ENCODE measurements at places on chromosomes 2 and 18. TPM values are rescaled to one million over a fixed set of nuclear protein-coding genes. Genes with fewer than 3 reads are reported as not detected.

GRCh38 chr2:187879491-187879890 is 325.3 kb upstream of the TFPI start:
- DNase-seq, result no peak

Gene G6PC2
- total RNA-seq, result not detected

DNA sequence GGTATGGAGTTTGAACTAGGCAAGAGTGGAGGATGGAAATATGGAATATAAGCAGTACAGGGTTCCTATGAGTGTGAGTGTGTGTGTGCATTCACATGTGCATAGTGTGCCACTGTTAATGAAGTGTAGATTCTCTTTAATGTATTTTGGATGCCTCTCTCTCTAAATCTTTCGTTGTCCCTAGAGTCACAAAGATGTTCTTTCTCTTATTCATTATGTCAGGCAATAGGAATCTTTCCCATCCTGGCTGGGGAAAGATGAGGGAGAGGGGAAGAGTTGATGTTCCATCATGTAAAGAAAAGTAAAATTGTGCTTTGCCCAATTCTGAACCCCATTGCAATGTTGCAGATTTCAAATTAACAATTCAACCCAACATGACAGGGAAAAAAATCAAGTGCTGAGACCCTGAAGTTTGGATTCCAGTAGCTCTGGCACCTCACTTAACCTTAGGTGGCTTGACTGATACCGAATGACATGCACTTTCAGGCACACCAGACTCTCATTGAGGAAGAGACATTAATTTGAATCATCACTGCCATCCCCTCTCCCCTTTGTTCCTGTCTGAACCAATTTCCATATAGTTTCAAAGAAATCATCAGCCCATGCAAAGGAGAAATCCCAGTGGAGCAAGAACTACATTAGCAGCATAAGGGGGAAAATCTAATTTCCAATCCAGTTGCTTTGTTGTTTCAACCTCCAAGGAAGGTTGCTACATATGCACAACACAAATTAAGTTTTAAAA is 28.0 kb downstream of the KLF7 start:
- DNase-seq, result no peak

DNA sequence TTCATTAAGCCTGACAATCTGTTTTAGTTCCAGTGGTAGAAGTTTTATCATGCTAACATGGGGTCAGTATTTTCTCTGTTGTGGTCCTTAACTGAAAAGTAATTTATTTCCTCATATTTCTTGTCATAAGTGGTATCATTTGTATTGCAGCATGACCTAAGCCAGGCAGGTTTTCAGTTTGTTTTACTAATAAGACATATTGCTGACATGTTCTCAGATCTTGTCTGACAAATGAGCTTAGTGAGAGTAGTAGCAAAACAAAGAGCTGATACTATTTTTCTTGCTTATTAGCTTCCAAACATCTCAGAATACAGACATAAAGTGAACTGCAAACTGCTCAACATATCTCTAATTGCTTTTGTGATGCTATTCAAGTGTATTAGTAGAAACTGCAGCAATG is 293.6 kb downstream of the DSEL start:
- no peak for DNase-seq

DNA sequence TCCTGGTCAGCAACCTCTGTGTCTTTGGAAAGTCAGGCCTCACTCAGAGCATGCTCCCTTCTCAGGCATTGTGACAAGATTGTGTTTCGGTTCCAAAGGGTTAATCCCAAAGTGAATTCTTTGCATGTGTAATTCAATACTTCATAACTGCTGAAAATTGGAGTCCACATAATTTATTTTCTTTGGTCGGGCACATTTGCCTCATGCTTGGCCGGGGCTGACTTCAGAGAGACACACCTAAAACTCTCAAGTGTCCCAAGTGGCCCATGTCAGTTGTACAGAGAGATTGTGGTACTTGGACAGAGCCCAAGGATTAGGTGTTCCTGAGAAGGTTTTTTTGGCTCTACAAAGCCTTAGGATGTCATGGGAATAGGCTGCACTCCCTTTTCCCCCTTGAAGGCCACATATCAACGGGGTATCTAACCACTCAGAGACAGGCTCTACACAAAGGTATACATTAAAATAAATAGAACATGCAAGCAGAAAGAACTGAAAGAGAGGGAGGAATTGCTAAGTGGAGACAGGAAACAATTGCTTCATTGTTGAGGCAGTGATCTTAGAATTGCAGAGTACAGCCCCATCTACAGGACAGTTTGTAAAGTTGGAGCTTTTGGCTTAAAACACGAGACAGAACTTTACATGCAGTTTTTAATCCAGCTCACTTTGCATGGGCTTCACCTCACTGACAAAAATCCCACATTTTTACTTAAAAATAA is 1232.3 kb upstream of the ZEB2 start:
- DNase-seq, result no peak

DNA sequence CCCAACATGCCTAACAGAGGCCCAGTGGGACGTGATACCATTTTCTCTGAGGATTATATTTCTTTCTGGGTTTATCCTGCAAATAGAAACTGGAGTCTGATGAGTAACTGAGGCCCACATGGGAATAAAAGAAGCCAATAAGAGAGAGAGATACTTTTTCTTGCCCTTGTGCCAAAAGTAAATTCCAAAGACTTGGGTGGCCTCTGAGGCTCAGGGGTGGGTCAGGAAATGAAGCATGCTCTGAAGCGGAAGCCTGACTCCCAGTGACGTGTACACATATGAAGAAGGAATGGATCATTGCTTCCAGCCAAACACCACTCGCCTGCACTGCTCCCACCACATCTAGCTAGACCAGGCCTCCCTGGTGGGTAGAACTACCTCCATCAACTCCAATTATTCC is 273.6 kb upstream of the NCKAP5 start:
- no peak for DNase-seq

- DNase-seq, result no peak
Observed at GRCh38 chr18:58947136-58947732, 82.6 kb downstream of the ZNF532 start.

DNA sequence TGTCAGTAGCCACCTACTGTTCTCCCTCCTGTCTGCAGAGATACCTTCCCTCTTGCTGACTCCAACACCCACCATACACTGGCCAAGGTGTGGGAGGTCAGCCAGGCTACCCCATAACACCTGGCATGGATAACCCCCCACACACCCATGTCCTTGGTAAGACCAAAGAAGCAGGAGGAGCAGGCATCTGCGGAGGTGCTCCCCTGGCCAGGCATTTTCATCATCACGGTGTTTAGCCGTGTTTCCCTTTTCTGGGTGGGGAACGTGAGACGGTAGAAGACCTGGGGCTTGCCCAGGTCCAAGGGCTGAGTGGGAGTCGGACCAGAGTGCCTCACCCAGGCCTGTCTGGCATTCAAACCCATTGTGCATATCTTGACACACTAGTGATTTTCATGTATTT is 150.3 kb downstream of the SMAD7 start:
- DNase-seq, result no peak

GRCh38 chr2:236744716-236745115 is 175.1 kb downstream of the ACKR3 start:
- no peak for DNase-seq

Gene ZNF521
- not detected for total RNA-seq
